Kidney glomerular epithelial cell (primary cell): ENCODE measurements at places on chromosomes 5 and 9.

GRCh38 chr5:150154618-150155128 is 972 bp downstream of the PDGFRB start:
- DNase-seq, result no peak

DNA sequence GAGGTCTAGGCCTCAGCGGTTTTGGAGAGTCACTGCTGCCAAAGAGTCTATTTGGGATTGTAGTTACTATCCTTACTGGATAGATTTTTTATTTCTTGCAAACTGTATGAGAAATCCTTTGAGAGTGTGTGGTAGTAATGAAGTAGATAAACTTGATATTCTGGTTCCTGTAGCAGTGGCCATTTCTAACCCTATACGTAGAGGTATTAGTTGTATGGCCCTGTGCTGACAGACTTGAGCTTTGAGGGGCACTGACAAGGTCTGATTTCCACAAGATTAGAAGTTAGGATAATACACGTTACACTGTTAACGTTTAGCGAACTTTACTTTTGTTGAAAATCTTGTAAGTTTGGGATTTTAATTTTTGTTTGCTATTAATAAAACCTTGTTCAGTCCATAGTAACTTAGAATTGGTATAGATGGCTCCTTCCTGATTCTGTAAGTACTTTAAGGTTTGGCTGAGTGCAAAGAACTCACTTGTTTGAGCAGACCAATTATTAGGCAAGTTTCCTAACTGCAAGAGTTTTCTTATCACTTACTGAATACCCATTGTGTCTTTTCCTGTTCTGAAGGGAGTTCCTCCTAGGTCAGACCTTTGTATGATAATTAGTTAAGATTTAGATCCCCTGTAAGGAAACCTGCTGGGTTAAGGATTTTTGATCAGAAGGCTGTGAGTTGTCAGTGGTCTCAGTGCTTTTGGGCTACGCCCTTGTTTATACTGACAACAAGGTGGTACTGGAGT is 31.4 kb downstream of the GCNT1 start:
- no peak for DNase-seq

GRCh38 chr5:152051499-152052454 is 127.1 kb upstream of the GLRA1 start:
- no peak for DNase-seq

DNA sequence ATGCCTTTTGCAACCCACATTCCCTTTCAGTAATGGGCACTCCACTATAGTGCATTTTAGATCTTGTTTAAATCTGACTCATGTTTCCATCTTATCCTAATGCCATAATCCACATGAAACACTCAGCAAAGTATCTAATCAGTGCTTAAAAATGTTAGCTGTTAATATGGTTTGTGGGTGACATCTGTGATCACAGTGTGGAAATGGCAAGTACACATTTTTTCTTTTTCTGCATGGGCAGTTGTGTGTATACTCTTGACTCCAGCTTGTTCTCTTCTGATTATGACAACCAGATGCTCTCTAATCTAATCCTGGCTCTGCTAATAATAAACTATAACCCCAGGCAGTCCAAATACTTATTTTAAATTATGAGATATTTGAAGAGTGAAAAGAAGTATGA is 103.3 kb downstream of the EDIL3 start:
- no peak for DNase-seq

GRCh38 chr5:135304352-135305221 is 94.4 kb downstream of the MACROH2A1 start:
- no peak for DNase-seq

GRCh38 chr9:83956086-83956435 is 24.0 kb downstream of the HNRNPK start:
- no peak for DNase-seq

DNA sequence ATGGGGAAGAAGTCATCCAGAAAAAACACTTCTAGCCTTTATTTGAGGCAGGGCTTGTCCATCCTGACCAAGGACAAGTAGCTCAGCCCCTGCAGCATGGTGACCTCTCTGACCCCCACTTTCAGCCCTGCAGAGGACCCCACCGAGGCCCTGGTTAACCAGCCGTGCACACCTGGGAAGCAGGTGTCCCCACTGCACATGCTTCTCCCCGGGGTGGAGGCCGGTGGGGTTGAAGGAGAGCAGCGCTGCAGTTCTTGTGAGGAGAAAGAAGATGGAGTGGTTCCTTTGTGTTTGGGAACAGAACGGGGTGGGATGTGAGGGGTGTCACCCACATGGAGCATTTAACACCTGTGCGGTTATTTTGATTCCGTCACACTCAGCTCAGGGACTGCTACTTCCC is 21.1 kb upstream of the ZBTB34 start:
- no peak for DNase-seq

DNA sequence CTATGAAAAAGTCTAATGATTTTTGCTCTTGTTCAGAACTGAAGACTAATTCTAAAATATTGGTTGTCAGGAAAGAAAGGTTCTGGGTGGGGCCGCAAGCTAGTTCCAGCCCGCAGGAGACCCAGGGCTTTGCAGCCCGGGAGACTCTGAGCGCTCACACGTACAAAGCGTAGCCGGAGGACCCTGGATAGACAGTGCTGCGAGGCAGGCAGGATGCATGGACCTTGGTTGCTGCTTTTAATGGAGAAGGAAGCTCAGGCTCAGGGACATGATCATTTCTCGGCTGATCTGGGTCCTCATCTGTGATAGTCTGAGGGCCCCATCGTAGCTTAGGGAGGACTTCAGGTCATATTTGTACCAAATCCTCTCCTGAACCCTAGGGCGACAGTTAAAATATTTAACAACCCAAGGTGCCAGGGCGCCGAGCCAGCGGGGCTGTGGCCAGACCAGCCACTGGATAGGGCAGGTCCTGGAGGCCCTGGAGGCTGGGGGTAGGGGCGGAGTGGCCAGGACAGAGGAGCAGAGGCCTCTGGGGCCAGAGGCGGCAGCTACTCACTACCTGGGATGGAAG is 70.1 kb upstream of the UNC5A start:
- no peak for DNase-seq

DNA sequence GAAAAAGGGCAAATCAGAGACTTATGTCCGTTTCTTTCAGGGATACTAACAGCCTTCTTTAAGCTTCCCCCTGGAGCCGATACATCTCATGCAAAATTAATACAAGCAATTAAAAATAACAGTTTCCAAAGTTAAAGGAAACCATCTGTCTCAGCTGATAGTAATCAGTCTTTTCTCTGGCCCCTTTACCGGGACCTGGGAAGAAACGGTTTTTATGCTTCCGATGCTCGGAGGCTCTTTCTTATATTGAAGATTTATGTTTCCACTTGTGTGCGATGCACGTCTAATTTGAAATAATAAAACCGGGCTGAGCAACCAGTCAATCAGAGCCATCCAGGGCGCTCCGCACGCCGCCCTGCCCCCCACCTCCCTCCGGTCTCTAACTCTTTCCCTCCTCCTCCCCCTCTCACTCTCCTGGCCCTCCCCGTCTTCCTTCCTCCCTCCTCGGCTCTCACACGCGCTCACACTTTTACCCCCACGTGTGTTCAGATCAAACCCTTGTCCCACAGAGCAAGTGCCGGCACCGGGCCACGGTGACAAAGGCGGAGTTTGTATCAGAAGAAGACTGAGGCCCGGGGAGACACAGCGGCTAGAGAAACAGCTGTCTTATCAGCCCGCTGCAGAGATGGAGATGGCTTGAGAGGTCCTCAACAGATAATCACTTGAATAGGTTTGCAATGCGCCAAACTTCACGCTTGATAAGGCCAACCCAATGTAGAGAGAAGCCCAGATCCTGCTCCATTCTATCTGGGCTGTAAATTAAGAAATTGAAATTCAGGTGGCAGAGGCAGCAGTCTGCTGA is 5.1 kb upstream of the ELAVL2 start:
- no peak for DNase-seq

DNA sequence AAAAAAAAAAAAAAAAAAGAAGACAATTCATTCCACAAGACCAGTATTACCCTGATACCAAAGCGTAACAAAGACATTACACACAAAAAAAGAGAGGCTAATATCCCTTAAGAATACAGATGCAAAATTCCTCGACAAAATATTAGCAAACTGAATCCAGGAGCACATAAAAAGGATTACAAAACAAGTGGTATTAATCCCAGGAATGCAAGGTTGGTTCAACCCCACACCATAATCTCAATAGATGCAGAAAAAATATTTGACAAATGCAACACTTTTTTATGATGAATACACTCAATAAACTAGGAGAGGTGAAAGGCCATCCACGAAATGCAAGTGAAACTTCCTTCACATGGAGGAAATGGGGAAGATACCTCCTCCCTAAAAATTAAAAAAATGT is 80.1 kb upstream of the TLR4 start:
- DNase-seq, result no peak

GRCh38 chr5:41112486-41113455 is 41.6 kb upstream of the MROH2B start:
- DNase-seq, result no peak

DNA sequence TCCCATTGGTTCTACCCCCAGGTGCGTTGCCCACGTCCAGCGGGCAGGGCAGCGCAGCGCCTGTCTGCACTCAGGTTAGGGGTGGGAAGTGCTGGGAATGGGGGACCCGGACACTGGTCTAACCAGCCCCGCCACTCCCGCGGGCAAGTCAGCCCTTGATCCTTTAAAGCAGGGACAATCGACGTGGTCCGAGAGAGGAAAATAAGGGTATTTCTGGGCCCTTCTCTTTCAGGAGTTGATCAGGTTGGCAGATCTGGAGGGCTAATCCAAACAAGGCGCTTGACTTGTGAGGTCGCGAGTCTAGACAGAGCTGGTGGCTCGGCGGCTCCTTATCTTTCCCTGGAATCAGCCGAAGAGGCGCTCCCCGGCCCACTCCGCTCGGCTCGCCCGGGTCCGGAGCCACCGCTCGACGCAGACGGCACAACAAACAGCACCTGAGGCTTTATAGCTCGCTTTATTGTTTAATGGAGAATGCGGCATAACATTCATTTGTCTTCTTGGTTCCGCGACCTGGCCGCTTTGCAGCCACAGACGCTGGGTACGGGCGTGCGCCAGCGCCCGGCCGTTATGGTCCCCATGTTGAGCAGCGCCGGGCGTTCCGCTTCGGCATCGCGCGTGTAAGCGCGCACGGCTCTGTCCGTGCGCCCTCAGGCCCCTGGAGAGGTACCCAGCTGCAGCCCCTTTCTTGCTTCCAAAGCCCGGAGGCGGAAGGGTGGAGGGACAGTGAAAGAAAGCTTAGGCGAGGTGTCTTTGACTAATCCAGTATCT is 15.8 kb downstream of the ISL1 start:
- no peak for DNase-seq

DNA sequence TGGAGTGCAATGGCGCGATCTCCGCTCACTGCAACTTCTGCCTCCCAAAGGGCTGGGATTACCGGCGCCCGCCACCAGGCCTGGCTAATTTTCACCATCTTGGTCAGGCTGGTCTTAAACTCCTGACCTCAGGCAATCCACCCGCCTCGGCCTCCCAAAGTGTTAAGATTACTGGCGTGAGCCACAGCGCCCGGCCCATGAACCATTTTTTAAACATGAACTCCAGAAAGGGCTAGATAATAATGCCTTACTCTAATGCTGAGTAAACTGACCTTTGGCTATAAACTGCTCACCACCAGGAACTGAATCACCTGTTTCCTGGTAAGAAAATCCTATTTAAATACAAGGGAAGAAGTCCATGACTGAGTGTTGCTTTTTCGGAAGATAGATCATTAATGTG is 23.2 kb upstream of the DAB2 start:
- peak; percentile 54 for DNase-seq

GRCh38 chr5:26492906-26493459 is 545.4 kb downstream of the CDH9 start:
- DNase-seq, result no peak

DNA sequence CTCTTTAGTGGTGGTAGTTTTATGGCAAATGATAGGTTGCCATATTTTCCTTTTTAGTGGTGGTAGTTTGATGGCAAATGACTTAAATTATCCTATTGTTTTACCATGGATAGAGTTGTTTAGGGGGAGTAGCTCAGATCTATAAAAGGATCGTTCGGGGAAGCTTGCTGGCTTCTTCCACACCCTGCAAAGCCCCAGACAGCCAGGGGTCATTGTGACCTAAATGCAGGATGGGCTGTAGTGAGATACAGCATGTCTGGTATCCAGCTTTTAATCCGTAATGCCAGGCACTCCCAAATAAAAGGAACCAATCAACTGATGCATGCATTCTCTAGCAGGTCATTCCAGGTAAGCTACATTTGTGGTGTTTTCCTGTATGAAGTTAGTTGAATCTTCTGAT is 67.1 kb downstream of the PRR16 start:
- no peak for DNase-seq

DNA sequence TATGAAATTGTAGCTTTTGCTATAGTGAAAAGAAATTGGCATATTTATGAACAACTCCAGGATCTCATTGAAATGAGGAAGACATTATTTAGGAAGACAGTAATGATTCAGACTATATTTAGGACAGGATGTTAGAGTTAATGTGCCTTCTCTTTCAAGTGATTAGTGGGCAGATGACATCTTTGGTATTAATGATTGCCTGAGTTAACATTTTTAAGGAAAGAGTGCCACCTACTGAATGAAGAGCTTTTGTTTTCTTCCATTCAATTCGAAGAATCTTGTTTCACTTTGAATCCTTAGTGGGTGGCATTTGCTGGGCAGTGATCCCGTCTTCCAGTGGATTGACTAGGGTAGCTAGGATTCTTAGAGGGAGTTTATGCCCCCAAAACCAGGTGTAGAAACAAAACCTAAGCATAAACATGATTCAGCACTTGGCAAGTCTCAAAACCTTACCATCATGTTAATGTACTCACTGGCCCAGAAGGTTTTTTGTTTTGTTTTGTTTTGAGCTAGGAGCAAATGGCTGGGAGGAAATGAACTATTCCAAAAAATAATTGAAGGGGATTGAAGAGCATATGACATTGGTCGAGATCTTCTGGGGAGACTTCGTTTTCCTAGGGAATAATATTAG is 23.2 kb downstream of the MAP3K1 start:
- peak; percentile 86 for DNase-seq

- no peak for DNase-seq
Observed at GRCh38 chr5:174082286-174082685, 36.8 kb downstream of the NSG2 start.

DNA sequence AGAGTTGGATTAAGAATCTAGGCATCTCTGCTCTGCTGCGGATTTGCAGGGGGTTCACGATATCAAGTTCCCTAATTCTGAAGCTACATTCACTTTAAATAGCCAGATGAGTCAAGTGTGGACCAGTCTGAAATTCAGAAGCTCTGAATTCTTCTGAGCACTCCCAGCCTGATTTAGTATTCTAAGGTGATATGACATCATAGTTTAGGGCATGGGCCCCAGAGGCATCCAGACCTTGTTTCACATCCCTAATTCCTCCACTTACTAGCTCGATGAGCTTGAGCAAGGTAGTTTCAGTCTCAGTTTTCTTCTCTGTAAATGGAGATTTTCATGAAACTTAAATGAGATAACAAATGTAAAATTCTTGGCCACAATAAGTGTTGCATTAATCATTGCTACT is 65.2 kb downstream of the TMEM167A start:
- no peak for DNase-seq
